ENCODE measurements at places on chromosomes 13 and 19. TPM values are rescaled to one million over a fixed set of nuclear protein-coding genes. Genes with fewer than 3 reads are reported as not detected.

Gene GNA15
- not detected for total RNA-seq

Gene ICAM4
- 0.50 TPM for total RNA-seq

Gene SEMA6B
- total RNA-seq = 12.2 TPM

Gene GNG8
- not detected for total RNA-seq

Gene FCER2
- not detected for total RNA-seq

Gene DLL3
- total RNA-seq = 0.68 TPM

Gene SLC25A41
- not detected for total RNA-seq

Gene CBARP
- total RNA-seq = 1.4 TPM

Gene C19orf33
- total RNA-seq = not detected

Gene MIA
- 2.6 TPM for total RNA-seq

Gene TMEM86B
- 0.73 TPM for total RNA-seq

Measured in cardiac ventricle fibroblast (primary cell).